HepG2 (cell line): ENCODE measurements at places on chromosomes 2 and 18. TPM values are rescaled to one million over a fixed set of nuclear protein-coding genes. Genes with fewer than 3 reads are reported as not detected.

GRCh38 chr2:185202381-185202780 is 536.2 kb upstream of the FSIP2 start:
- no peak for DNase-seq

DNA sequence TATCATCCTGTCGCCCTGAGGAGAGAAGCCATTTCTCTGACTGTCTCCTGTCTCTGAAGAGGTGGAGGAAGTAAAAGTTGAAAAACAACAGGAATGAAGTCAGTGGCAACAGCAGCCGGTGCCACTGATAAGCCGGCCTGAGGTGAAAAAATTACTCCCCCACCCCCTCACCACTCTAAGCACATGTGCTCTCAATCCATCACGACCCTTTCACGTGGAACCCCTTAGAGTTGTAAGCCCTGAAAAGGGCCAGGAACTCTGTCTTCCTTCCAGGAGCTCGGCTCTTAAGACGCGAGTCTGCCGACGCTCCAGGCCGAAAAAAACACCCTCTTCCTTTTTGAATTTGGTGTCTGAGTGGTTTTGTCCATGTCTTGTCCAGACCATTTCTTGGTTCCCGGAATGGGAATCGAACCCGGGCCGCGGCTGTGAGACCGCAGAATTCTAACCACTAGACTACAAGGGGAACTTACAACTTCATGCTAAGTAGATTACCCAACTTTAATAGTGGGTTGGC is 40.7 kb upstream of the TRIM43 start:
- no peak for DNase-seq

DNA sequence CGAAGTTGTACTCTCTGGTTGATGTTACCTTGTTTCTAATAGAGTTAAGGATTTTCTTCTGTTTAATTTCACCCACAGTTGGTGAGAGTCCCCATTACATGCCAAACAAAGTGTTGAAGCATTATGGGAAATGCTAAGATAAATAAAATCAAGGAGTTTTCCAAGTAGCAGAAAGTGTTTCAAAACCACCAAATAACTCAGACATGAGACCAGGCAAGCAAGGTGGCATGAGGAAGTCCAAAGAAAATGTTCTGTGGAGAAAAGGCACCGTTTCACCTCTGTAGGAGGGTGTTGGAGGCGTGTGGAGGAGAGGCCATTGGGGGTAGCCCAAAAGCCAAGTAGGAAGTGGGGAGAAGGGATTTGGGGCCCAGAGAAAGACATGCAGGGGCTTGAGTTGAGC is 8.7 kb downstream of the CFAP221 start:
- no peak for DNase-seq

DNA sequence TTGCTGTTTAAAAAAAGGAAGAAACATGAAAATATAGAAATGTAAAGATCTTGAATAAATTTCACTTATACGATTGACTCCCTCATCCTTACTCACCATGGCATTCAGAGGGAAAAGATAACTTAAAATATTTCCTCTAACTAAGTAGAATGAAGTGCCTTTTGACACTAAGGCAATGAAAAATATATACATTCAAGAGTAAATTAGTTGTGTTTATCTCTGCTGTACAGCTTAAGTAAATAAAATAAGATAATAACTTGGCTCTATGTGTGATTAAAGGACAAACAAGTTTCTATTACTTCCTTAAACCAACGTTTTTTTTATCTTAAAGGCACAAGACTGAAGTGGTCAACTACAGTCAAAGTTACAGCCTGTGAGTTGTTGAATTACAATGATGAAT is 142.3 kb upstream of the LRRTM4 start:
- DNase-seq = no peak

DNA sequence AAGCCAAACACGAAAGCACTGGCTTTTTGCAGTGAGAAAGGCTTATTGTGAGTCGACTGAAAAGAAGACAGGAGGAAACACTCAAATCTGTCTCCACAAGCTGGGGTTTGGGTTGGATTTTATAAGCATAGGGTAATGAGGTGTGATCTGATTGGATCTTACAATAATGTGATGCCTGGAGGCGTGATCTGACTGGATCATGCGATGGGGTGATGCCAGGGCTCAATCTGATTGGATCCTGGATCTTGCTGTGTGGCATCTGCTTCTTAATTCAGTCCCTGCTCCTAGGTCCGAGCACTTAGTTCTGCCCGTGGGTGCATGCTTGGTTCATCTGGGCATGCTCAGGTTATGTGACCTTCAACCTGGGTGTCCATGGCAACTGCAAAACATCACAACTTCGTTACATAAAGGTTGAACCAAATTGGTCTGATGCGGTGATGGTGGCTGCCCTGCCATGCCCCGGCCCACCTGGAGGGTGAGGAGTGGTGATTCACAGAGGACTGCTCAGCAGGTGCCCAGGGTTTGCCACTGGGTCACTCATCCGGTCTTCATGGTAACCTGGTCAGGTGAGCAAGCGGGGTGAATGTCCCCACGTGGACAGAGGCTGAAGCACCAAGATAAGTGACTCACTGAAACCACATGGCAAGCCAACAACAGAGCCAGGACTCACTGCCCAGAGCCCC is 111.0 kb downstream of the KCNF1 start:
- DNase-seq = peak; percentile 13

Gene CNDP1
- not detected in 2 replicates for total RNA-seq
